ENCODE measurements at places on chromosomes 7 and 10.

GRCh38 chr10:12800302-12800701, 201.2 kb downstream of the CCDC3 start:
- peak; percentile 43 for DNase-seq

- no peak for DNase-seq
Observed at GRCh38 chr7:47326808-47327207, 255.1 kb downstream of the TNS3 start.

DNA sequence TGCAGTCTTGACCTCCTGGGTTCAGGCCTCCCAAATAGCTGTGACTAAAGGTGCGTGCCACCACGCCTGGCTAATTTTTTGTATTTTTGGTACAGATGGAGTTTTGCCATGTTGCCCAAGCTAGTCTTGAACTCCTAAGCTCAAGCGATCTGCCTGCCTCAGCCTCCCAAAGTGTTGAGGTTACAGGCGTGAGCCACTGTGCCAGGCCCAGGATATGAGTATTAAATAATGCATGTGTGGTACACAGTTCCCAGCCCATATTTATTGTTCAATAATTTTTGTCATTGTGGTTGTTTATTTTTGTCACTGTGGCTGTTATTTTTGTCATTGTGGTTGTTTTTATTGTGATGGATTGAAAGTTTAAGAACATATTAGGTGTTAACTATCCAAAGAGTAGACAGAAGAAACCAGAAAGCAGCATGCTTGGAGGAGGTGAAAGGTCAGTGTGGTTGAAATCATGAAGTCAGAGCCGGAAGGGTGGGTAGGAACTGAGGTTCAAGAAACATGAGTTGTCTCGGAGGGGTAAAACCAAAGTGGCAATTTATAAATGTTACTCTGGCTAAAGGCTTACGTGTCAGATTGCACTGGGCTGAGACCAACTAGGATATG, 45.0 kb downstream of the MRC1 start:
- no peak for DNase-seq

DNA sequence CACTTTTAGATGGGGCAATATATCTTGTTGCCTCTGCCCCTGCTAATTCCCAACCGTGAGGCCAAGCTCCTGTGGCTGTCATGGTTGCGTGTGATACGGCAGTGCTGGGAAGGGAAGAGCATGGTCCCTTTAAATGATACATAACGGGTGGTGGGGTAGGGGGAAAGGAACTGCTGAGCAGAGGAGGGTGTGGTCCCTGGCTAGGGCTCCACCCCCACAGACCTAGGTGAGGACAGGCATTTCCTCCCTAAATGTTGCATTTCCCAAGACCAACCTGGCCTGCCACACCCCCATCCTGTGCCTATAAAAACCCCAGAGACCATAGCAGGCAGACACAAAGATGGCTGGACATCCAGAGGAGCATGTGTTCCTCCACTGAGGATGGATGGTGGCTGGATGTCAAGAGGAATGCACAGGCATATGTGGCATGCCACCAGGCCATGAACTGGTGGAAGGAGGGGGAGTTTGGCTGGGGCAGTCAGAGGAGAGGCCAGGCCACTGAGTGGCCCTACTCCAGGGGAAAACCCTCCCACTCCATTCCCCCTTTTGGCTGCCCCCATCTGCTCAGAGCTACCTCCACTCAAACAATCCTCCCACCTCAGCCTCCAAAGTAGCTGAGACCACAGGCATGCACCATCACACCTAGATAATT, 104.0 kb downstream of the PLXDC2 start:
- no peak for DNase-seq

DNA sequence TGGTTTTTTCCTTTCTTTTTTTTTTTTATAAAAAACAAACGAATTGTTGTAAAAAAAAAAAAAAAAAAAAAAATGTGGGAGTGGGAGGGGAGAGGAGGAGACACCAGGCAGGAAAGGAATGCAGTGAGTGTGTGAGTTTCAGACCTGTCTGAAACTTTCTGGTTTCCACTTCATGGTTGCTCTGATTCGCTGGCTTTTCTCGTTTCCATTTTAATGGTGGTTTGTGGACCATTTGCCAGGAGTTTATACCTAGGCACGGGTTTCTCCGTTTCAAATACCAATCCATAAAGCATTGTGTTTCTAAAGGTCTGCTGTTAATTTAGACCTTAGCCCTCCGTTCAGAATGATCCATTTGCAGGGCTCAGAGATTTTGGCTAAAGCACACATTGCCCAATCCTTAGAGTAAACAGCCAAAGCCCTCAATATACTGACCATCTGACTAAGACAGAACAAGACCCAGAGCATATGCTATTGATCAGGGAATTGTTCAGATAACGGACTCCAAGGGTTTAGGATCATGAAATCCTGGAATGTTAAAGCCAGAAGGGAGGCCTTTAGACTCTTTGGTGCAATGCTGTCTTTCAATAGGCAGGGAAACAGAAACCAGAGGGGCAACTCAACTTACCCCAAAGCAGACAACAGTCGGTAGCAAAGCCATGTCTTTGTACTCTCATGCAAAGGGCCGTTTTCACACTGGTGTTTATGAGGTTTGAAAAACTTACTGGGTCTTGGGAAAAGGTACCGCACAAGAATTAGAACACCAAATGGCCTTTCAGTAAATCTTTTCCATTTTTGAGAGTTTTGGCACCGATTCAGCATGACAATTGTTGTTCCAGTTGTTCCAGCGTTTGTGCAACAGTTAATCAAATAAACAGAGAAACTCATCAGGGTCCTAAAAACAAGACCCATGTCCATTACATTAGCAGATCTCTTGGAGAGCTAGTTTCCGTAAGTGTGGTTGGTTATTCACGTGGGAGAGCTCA, 94.3 kb upstream of the AGBL3 start:
- DNase-seq: no peak

GRCh38 chr7:12211711-12212485, 804 bp downstream of the TMEM106B start:
- peak; percentile 23 for DNase-seq

- no peak for DNase-seq
Observed at GRCh38 chr10:69506834-69507713, 55.8 kb downstream of the TSPAN15 start.

- no peak for DNase-seq
Observed at GRCh38 chr7:94580601-94581000, 71.0 kb downstream of the CASD1 start.

- no peak for DNase-seq
Observed at GRCh38 chr7:26696161-26696560, 168.2 kb downstream of the SKAP2 start.

- no peak for DNase-seq
Observed at GRCh38 chr7:74275401-74275881, 13.8 kb upstream of the CLIP2 start.

GRCh38 chr7:71574153-71574860, 442.4 kb downstream of the GALNT17 start:
- DNase-seq: no peak

DNA sequence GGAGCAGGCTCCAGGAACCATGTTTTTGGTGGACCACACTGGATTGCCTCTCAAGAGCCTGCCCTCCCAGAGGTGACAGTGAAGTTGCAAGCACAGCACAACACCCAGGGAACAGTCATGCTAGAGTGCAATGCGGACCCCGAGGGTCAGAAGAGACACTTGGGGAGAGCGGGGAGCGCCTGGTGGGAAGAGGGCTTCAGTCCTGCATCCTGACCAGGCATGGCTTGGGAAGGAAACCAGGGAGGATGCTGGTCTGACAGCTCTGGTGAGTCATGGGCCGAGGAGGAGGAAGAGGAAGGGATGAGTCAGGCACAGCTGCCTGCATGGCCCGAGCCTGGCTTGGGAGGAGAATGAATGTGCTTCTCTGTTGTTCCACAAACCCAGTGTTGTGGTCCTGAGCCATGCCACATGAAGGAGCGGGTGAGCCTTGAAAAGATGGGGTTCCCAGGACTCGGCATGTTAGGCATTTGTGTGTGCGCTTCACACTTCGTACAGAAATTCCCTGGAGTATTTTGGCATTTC, 29.5 kb upstream of the ANKRD2 start:
- peak; percentile 97 for DNase-seq

GRCh38 chr10:71084061-71084817, 128.1 kb upstream of the UNC5B start:
- no peak for DNase-seq

DNA sequence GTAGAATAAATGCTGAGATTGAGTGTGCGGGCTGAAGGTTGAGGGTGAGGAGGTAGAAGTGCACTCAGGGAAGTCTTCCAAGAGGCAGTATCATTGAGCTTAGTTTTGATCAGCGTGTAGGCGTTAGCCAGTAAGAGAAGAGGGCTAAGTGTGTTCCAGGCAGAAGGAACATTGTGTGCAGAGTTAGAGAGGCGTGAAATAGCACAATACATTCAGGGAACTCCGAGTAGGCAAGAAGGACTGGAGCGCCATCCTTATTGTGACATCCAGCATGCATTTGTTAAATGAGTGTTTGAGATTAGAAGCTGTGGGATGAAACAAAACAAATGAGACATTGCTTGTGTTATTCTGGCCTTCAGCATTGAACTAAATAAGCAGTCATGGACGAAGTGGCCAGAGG, 140.9 kb upstream of the MKLN1 start:
- no peak for DNase-seq
